ENCODE measurements at places on chromosomes 6 and 20. TPM values are rescaled to one million over a fixed set of nuclear protein-coding genes. Genes with fewer than 3 reads are reported as not detected.
A peak's percentile ranks its signal among the peaks of the same experiment; 100 is the strongest.

Gene GJA10
- not detected for total RNA-seq

GRCh38 chr6:15642276-15642675 lies 20.6 kb downstream of the DTNBP1 start:
- H3K4me1 ChIP-seq: no peaks in the 10 kb centered on the region
- no peak overlapping the region for H3K4me3 ChIP-seq
- H3K27me3 ChIP-seq: no peaks in the 10 kb centered on the region
- no peak overlapping the region for H3K27ac ChIP-seq

- H3K27ac ChIP-seq: peak overlapping the region; percentile 71
- H3K4me3 ChIP-seq: no peak overlapping the region
- H3K27me3 ChIP-seq: no peaks in the 10 kb centered on the region
- peaks cover 46% of the 10 kb centered on the region for H3K4me1 ChIP-seq
- peak; percentile 93 for DNase-seq
Observed at GRCh38 chr20:34037767-34038166, 44.1 kb downstream of the RALY start.

- H3K27ac ChIP-seq: no peak overlapping the region
- DNase-seq: peak; percentile 16
- no peaks in the 10 kb centered on the region for H3K27me3 ChIP-seq
Observed at GRCh38 chr6:25175196-25175595, 104.0 kb upstream of the CARMIL1 start.

Gene ENPP1
- total RNA-seq: 13.7 TPM

- peak overlapping the region; percentile 59 for H3K27ac ChIP-seq
- peaks cover 36% of the 10 kb centered on the region for H3K4me1 ChIP-seq
- peak; percentile 93 for DNase-seq
- no peak overlapping the region for H3K4me3 ChIP-seq
- no peaks in the 10 kb centered on the region for H3K27me3 ChIP-seq
Observed at GRCh38 chr6:111559188-111560097, 46.2 kb downstream of the TRAF3IP2 start.

Data from muscle of leg (tissue), 16 donors.